ENCODE measurements at places on chromosomes 13 and 19.

DNA sequence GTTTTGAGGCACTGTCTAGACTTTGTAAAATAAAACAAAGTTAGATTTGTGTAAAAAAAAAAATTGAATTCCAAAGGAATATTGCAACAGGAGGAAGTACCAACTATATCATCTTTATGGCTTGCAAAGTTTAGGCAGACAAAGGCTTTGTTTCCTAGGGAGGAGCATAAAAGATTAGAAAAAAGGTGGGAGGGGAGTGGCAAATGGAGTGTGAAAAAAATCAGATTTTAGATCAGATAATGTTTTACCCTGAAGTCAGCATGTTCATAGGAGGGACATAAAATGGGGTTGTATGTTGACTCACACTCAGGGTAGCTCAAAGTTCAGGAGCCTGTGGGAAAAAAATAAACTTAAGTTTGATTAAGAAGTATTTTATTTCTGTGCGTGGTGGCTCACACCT lies 3.7 kb downstream of the ZNF85 start:
- no peak for DNase-seq

DNA sequence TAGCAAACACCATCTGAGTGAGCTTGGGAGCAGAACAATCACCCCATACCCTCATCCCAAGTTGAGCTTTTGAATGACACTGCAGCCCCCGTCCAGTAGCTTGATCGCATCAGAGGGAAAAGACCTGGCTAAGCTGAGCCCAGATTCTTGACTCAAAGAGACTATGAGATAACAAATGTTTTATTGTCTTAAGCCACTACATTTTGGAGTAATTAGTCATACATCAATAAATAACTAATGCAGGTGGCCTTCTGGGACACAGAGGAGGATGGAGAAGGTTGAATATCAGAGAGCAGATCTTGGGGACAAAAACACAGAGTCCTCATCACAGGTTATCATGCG lies 24.6 kb upstream of the IGSF23 start:
- no peak for DNase-seq

GRCh38 chr13:48655291-48655690 lies 1.6 kb downstream of the CYSLTR2 start:
- DNase-seq = no peak

DNA sequence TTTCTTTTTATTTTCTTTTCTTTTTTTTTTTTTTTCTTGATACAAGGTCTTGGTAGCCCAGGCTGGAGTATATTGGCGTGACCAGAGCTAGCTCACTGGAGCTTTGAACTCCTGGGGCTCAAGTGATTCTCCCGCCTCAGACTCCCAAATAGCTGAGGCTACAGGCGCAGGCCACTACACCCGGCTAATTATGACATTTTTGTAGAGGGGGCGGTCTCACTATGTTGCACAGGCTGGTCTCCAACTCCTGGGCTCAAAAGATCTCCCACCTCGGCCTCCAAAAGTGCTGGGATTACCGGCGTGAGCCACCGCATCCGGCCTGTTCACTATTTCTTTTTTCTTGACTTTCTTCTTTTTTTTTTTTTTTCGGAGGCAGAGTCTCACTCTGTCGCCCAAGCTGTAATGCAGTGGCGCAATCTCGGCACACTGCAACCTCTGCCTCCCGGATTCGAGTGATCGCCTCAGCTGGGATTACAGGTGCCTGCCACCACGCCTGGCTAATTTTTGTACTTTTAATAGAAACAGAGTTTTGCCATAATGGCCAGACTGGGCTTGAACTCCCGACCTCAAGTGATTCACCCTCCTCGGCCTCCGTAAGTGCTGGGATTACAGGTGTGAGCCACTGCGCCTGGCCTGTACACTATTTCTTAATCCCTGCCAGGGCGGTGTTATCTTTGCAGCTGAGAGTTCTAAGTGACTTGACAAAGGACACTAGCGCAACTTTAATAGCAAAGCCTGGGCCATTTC lies 37.1 kb upstream of the LSM14A start:
- DNase-seq = no peak

GRCh38 chr13:55577847-55578210 lies 1562.9 kb upstream of the PRR20A start:
- no peak for DNase-seq

DNA sequence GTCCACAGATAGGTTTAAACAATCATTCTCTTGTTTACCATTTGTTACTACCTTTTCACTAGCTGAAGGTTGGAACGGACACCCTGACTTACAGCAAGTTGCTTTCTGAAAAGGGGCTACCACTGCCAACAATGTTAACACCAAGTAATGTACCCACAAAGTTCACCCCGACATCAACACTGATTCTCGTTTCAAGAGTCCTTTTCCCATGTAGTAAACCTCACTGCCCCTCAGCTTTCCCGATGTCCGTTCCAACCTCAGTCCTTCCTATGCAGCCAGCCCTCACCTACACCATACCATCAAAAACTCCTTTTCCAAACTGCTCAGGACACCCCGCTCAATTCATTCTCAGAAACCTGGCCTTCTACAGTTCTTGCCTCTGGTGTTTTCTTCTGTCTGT lies 29.0 kb downstream of the PEG3 start:
- no peak for DNase-seq

DNA sequence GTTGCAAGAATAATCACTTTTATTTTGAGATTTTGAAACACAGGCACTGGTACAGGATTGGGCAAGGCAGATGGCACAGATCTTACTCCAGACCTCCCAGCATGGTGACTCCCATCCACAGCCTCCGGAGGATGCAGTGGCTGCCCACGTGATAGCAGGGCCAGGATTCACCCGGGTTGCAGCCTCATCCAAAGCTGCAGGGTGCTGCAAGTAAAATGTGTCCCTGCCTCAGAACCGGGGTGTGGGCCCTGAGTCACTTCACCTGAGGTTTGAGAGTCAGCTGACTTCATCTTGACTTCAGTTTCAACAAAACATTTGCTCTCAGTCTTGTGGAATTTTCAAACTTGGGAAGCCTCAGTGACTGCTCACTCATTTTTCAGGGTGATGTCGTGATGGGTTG lies 201.9 kb downstream of the FGF9 start:
- no peak for DNase-seq

DNA sequence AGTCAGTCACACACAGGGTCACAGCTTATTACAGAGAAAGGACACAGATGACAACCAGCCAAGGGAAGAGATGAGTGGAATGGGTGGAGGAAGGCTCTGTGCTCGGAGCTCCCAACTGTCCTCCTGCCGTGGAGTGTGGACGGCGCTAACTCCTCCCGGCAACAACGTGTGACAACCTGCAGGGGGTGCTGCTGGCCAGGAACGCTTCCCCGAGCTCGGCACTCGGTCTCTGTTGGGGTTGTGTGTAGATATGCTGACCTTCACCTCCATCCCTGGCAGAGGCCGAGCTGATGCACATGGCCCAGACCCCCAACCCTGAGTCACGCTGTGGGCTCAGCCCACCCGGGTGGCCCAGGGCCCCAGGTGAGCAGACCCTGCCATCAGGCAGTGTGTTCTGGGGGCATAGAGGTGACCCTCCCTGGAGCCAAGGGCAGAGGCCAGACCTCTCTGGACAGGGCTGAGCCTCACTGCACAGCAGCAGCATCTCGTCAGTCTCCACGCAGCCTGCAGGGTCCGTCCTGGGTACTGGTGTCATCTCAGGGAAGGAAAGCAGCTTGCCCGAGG lies 14.1 kb downstream of the ZNF444 start:
- no peak for DNase-seq

- DNase-seq = no peak
Measured at GRCh38 chr13:40394304-40394985, 272.0 kb downstream of the FOXO1 start.

DNA sequence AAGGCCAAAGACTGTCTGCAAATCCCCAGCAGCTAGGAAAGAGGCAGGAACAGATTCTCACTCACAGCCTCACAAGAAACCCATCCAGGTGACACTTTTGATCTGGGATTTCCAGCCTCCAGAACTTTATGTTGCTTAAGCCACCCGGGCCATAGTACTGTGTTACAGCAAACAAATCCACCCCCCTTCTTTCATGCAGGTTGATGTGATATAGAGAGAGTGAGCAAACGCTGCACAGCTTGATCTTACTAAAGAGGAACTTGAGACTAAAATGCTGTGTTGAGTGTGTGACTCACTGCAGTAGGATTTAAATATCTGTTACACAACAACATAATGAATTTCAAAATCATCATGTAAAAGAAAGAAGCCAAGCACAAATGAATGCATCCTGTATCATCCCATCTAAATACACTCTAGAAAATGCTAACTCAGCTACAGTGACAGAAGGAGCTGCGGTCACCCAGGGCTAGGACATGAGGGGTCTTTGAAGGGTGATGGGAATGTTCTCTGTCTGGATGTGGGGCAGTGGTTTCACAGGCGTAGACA lies 32.2 kb downstream of the RCBTB2 start:
- peak; percentile 94 for DNase-seq

DNA sequence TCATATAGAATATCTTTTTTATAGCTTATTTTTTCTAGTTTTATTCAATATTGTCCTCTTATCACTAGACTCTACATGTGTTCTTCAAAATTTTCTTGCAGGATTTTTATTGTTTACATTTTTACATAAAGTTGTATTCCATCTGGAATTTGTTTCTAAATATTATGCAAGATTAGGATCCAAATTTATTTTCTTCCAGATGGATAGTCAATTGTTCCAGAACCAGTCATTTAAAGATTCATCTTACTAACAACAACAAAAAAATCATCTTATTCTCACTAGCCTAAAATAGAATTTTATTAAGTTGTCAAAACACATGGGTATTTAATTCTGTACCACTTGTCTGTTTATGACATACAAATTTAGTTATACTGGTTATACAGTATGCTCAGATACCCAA lies 390.4 kb upstream of the GPC6 start:
- DNase-seq = no peak

- DNase-seq = no peak
Measured at GRCh38 chr13:46687810-46688209, 109.2 kb downstream of the ESD start.

GRCh38 chr19:57903618-57904184 lies 12.7 kb downstream of the ZNF417 start:
- DNase-seq = no peak

DNA sequence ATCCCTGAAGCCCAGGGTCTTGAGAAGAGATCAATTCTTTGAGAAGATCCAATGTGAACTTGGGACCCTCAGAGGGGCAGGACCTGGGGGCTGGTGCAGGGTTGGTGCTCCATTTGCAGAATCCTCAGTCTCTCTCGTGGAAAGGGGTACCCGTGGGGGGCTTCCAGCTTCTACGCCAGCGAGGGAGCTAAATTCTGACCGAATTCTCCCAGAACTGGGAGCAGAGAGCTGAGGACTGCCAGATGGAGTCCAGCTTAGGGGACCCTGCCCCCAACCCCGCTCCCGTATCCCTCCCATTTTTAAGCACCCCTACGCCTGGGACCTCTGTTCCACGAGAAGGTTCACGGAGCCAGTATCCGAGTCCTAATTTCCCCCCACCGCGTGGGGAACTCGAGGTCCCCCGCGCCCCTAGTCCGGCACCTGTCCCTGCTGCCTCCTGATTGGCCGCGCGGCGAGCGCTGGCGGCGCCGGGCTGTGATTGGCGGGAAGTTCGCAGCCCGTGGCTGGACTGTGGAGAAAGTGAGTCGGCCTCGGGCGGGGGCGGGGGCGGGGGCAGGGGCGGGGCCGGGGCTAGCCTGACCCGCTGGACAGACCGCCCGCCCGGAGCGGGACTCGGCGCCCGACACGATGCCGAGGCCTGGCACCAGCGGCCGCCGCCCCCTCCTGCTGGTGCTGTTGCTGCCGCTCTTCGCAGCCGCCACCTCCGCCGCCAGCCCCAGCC lies 4.4 kb upstream of the LTBP4 start:
- peak; percentile 67 for DNase-seq

- peak; percentile 65 for DNase-seq
Measured at GRCh38 chr19:610801-611480, 21.3 kb downstream of the HCN2 start.

- no peak for DNase-seq
Measured at GRCh38 chr19:2534423-2535013, 58.6 kb downstream of the GADD45B start.

DNA sequence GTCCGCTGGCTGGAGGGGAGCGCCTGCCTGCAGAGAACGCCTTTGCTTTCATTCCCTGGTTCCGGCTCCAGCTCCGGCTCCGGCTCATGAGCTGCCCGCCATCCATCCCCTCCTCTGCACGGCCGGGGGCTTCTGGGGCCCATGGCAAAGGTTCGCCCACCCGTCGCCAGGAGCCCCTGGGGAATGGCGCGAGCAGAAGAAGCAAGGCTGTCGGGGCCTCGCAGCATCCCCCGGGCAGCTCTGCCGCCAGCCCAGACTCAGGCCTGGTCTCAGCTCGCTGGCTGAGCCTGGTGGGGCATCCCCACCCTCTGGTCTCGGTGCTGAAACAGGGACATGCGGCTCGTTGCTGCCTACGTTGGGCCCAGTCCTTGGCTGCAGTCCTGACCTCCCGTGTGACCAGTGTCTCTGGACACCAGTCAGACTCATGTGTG lies 96.8 kb downstream of the KDM4B start:
- no peak for DNase-seq

GRCh38 chr19:56321989-56322440 lies 7.4 kb upstream of the ZSCAN5A start:
- DNase-seq = no peak

GRCh38 chr13:113599391-113599790 lies 14.8 kb downstream of the TFDP1 start:
- DNase-seq = no peak

- no peak for DNase-seq
Measured at GRCh38 chr13:40994581-40995230, 24.4 kb downstream of the ELF1 start.

GRCh38 chr19:10116085-10116865 lies 3.4 kb downstream of the EIF3G start:
- DNase-seq = no peak

DNA sequence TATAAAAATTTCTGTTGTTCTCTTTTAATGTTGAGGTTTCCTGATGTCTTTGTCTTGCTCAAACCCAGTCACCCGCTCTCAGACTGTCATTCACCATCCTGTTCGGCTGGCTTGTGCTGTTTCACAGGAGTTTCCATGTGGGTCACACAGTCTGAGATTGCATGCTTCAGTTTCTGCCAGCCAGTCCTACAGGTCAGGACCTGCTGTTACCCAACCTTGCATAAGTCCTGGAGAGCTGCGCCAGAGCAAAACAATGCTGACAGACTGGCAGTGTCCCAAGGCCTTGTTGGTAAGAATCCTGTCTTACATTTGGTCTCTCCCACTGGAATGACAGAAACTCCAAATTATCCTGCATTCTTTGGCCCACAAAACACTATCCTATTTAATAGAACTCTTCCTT lies 340.0 kb upstream of the SLITRK5 start:
- DNase-seq = no peak

DNA sequence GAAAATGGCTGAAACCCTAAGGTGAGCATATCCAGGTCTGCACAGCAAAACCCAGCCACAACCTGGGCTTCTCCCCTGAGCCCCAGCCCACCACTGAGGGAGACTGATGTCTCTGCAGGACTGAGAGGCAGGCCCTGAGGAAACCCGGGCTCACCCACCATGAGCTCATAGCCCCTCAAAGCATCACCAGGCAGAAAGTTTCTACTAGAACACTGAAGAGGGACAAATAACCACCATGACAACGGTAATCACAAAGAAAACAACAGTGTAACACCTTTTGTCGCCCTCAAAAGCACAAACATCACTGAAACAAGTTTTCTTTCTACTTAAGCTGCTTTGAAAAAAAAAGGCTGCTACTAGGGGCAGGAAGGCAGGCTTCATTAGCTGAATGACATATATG lies 29.8 kb downstream of the TSHZ3 start:
- no peak for DNase-seq

- peak; percentile 27 for DNase-seq
Measured at GRCh38 chr13:110436276-110436675, 125.2 kb downstream of the RAB20 start.

Measured in adipocyte (in vitro differentiated cells).